Mammary epithelial cell (primary cell): ENCODE measurements at places on chromosomes 6 and 20. TPM values are rescaled to one million over a fixed set of nuclear protein-coding genes. Genes with fewer than 3 reads are reported as not detected.

The MLIP gene
- not detected in 2 replicates for total RNA-seq

The SOX18 gene
- total RNA-seq = 0.16 TPM in 1 of 2 replicates, not detected in the other

The NMBR gene
- not detected in 2 replicates for total RNA-seq

The RFX6 gene
- total RNA-seq = not detected in 2 replicates

The VSX1 gene
- not detected in 2 replicates for total RNA-seq

The MGME1 gene
- 15.8 TPM for total RNA-seq

The LY6G5C gene
- 1.4 TPM in 1 of 2 replicates, not detected in the other for total RNA-seq

DNA sequence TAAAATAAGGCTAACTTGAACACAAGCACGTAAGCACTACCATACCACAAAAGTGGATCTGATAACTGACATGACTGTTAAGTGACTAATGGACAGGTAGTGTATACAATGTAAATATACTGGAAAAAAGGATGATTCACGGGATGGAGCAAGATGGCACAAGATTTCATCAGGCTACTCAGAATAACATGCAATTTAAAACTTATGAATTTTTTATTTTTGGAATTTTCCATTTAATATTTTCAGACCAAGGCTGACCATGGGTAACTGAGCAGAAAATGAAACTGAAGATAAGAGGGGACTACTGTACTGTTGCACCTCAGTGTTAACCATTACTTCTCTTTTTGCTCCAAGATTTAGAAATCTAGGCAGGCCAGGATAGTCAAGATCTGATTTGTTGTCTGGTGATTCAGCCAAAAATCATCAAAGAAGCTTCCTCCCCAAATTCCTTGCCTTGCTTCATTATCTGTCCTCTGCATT is 45.4 kb downstream of the TPBG start:
- peak; percentile 91 for DNase-seq

DNA sequence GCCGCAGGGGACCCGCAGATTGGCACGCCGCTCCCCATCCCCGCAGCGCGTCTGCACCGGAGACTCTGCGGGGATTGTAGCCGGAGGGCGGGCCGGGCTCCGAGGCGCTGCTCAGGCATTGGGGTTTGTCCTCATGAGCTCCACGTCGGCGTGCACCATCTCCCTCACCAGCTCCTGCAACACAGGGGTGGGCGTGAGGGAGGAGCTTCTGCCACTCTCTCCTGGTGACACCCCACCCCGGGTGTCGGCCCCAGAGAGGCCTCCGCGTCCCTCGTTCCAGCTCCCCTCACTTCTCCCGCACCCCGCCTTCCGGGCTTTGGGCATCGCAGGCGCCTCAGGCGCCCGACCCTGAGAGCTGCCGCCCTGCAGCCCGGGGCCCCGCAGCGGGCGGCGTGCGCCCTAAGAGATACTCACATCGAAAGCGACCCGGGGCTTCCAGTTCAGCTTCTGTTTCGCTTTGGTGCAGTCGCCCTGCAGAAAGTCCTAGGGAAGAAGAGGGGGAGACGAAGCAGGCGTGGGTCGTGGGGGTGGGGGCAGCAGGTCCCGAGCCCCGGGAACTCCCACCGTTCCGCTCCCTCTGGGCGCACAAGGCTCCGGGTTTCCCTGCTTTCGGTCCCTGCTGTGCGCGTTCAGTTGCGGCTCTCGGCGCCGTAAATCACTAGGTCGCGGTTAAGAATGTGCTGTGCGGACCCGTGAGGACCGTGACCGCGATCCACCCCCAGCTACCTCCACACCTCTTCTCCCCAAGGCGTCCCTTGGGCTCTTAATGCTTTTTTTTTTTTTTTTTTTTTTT is 14.5 kb downstream of the FOXC1 start:
- no peak for DNase-seq

DNA sequence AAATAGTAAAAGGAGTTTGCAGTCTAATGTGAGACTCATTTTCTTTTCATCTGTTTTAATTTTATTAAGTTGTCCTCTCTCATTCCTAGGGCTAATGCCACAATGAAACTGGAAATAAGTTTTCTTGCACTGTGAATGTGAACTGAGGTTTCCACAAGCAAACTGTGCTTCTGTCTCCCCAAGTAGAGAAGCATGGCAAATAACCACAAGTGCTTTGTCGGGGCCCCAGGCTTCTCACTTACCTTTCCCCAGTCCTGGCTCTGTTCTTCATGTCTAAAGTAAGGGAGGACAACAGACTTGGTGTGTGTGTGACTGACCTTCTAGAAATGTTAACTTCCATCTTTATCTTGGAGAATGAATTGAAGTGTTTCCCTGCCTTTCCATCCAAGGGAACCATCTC is 80.8 kb downstream of the CBFA2T2 start:
- no peak for DNase-seq

DNA sequence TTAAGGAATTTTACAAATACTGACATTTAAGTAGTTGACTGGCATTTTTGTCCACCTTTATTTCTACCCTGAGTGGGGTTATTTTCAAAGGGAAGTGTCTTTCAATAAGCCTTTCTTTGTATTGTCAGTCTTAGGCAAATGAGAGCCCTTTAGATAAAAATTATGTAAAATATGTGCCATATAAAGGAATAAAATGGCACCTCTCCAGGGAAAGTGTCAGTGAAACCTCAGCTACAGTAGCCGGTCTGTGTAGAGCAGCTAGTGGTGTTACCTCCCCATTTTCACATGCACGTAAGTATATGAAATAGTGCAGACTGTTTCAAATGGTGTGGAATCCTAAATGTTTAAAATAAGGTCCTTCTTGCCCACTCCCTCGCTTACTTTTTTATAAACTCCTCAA is 5.0 kb downstream of the FAM217B start:
- DNase-seq = no peak

DNA sequence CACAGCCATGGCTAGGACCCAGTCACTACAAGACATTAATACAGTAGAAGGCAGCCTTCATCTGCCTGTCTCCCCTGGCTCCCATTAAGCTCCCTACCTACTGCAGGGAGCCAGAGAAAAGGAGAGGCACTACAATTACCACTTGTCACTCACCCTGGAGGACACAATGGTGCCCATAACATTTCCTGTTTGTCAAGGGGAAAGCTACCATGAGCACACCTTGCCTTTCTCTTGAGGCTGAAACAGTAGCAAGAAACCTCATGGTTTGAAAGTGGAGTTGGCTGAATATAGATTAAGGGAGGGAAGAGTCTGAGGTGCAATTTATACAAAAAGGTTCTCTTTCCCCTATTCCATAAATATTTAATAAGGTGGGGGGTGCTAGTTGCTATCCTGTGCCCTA is 27.9 kb downstream of the STK38 start:
- DNase-seq = no peak

DNA sequence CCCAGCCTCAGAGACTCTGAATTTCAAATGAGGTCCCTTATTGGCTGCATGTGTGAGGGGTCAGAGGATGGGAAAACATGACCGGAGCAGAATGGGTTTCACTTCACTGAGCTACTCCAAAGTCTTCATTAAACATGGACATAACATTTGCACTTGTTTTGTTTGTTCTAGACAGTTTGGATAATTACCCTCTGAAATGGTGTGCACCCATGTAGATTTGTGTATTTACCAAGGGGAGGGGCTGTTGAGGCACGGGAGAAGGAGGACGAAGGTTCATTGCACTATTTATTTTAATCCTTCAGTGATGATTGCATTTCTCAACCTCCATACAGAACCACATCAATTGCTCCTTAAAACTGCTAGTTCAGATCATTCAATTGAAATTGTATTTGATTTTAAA is 364.2 kb downstream of the TFAP2B start:
- DNase-seq = no peak

- DNase-seq = no peak
Observed at GRCh38 chr20:53608071-53608455, 14.4 kb upstream of the ZNF217 start.

DNA sequence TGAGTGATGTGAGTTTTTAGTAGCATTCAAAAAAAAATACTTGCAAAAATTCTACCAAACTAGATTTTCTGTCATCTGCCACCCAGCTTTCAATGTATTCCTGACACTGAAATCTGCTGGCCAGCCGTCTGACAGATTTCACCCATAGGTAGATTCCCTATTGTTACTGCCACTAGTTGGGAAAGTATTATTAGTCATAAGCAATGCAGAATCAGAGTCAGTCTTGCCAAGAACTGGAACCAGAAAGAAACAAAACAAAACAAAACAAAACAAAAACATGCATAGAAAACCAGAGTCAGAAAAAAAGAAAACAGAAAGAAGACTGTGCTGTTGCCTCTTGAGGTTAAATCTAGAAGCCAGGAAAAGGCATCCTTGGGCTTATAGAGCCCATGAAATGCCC is 293.1 kb upstream of the KCNQ5 start:
- peak; percentile 29 for DNase-seq

- no peak for DNase-seq
Observed at GRCh38 chr6:88209301-88209700, 43.2 kb upstream of the CNR1 start.

- DNase-seq = no peak
Observed at GRCh38 chr20:61581825-61582188, 329.7 kb downstream of the CDH4 start.

DNA sequence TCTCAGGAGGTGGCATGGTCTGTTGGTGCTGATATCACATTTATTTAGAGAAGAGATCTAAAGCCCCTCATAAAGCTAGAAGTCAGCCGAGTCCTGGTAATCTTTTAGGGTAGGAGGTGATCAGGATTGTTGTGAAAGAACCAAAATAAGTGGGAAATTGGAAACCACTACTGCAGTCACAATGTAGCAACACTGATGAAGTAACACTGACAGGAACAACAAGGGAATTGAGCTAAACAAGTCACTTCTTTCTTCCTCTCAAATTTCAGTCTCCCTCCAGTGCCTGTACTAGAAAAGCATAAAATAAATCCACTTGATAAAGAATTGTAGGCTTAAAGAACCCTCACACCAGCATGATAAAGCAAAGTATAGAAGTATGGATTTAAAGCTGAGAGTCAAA is 1509.0 kb downstream of the GRIK2 start:
- no peak for DNase-seq

DNA sequence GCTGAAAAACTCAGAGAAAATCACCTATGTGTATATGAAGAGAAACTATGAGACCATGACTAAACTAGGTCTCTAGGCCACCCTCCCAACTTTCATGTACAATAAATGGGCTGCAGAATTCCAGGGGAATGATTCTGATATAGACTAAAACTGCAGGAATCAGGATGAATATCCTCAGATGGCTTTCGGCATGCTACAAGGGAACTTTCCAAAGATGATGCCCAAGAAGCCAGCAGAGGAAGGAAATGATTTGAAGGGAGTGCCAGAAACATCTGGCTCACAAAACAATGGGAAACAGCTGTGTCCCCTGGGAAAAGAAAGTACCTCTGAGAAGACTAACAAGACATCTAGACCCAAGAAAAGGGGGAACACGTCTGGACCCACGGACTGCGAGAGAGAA is 41.1 kb downstream of the PLN start:
- no peak for DNase-seq

GRCh38 chr20:52150440-52151258 is 40.9 kb downstream of the ZFP64 start:
- DNase-seq = peak; percentile 26

GRCh38 chr20:41830702-41831101 is 212.5 kb upstream of the CHD6 start:
- DNase-seq = no peak

DNA sequence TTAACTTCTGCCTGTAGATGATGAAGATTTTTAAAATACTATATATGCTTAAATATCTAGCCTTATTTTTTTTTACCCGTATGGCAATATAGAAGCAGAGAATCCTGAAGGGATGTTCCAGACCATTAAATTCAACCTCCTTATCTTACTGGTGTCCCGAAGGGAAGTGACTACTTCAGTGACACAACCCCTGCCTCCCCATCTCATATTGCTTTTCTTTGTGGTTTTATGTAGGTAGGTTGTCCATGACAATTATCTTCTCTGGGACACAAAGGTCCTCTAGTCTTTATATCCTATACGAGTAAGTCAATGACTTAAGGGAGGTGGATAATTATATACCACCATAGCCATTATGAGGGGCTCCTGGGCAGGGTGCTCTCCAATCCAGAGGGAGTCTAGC is 57.4 kb upstream of the EMILIN3 start:
- no peak for DNase-seq

GRCh38 chr6:2547355-2547754 is 203.4 kb downstream of the MYLK4 start:
- no peak for DNase-seq

- no peak for DNase-seq
Observed at GRCh38 chr6:24381476-24382219, 21.1 kb upstream of the MRS2 start.

DNA sequence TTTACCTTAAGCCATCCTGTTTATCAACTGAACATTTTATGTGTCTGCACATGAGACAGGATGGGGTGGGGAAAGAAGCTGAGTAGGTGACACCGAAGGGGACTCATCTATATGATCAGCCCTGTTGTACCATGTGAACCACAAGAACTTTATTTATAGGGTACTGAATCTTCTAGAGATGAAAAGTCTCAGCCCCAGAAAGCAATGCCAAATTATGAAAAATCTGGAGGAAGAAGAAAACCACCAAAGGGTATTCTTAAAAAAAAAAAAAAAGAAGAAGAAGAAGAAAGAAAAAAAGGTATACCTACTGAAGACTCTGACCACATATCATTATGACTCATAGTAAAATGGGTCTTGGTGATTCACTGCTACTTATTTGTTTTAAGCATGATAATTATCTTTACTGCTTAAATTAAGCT is 39.8 kb upstream of the HBS1L start:
- DNase-seq = peak; percentile 41
